ENCODE measurements at places on chromosomes 13 and 19.

DNA sequence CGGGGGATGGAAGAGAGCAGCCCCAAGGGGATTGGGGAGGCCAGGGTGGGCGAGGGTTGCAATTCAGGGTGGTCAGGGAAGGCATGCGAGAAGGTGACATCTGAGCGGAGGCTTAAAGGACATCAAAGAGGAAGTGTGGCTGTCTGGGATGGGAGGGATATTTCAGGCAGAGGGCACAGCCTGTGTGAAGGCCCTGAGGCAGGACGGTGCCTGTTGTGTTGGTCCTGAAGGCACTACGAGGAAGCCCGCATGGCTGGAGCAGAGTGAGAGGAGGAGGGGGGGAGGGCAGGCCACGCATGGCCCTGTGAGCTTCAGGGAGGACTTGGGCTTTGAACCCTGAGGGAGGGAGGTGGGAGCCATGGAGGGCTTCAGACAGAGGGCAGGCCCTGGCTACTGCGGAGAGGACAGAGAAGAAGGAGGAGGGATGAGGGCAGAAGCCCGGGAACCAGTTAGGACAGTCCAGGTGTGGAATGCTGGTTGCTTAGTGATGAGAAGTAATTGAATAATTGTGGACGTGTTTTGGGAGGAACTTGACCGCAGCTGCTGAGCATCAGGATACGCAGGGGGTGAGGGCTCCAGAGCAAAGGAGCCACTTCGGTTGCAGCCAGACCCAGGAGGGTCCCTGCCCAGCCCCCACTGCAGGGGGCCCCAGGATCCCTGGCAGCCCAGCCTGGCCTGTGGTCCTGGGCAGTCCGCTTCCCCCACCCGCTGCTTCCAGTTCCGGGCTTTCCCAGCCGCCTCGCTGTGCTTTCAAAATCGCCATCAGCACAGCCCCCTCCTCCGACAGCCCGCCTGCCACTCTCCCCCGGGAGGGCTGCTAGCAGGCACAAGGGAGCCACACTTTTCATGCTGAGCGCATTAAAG is 6.2 kb downstream of the TLE6 start:
- DNase-seq, result peak; percentile 68

DNA sequence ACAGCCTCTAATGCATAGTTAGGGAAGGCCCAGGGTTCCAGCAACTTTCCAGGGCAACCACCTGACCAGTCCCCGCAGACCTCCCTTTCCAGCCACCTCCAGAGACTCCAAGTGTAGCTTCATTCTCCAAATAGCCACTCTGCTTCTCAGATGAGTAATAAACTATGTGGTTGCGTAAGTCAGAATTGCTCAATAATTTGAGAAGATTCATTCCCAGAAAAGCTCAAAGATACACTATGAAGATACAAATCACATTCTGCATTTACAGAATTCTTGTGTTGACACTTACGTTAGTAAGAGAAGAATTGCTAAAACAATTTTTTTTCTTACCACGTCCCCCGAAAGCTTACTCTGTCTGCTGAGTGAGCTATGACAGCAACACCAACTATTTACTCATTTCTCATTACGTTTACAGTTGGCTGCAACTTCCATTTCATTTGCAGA is 8.2 kb upstream of the LATS2 start:
- no peak for DNase-seq

DNA sequence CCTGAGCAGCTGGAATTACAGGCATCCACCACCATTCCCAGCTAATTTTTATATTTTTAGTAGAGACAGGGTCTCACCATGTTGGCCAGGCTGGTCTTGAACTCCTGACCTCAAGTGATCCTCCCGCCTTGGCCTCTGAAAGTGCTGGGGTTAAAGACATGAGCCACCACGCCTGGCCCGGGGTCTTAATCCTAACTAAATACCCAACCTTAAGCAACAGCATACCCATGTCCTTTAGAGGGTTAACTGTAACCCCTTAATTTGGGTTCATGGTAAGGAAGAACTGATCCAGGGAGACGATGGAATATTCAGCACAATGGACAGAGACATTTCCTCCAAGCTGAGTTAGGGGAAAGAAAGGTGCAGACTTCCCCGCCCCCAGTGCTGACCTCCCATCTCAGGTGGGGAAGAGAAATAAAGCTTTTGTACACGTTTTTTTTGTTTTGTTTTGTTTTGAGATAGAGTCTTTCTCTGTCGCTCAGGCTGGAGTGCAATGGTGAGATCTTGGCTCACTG is 8.7 kb upstream of the GALP start:
- peak; percentile 19 for DNase-seq

- no peak for DNase-seq
These were observed 280.2 kb upstream of the EDNRB start for GRCh38 chr13:78198821-78199220.
